ENCODE measurements at places on chromosomes 1 and 21.

DNA sequence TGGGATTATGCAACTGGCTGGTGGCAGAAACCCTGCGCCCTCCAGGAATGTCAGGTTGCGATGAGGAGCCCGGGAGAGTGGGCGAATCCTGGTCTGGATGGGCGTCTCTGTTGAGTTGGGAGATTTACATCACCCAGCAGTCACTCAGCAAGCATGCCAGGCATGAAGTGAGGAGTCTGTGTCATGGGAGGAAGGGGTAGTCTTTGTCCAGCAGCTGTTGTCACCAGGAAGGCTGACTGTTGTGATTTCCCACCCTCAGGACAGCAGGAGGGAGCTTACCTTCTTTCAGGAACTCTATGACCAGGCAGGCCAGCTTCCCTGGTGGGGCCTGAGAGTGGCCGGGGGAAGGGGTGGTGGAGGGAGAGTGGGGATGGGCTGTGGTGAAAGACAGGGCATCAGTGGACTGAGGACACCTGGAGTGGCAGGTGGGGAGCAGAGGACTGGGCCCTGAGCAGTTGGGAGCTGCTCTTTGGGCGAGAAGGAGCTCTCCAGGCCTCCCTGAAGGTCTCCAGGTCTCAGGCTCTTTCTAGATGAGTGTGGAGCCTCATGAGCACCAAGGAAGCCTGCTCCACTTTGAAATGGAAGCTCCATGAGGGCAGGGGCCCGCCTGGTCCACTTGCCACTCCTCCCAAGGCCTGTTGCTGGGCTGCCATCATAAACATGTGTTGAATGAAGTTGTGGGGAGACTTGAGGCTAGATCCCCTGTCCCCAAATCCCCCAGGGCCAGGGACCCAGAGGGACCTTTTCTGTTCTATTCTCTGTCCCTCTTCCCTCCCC, 21.3 kb upstream of the PKP1 start:
- DNase-seq: no peak

GRCh38 chr1:113976609-113977278, 2.5 kb upstream of the OLFML3 start:
- DNase-seq: no peak

GRCh38 chr21:38258521-38259485, 2.0 kb downstream of the KCNJ15 start:
- DNase-seq: no peak

DNA sequence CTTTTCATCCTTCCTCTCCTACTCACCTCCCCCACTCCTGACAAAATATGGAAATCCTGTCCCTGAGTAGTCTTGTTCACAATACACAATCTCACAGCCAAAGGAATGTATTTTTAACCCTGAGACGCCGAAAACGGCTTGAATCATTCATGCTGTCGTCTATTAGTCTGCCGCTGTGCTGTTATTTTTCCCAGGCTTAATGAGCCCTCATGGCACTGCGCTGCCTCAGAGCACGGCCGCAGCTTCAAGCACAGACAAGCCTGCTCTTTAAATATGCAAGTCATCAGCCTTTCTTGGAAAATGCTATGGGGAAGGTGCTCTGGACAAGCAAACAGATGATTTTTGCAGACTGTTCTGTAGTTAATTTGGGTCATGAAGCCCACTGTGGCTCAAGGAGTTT, 302.7 kb downstream of the DISC1 start:
- DNase-seq: no peak

- DNase-seq: no peak
These were observed 1.4 kb downstream of the VPS13D start for GRCh38 chr1:12231276-12231595.
